Activated CD4-positive, CD25-positive, alpha-beta regulatory T cell (primary cell): ENCODE measurements at places on chromosomes 16 and 17.

DNA sequence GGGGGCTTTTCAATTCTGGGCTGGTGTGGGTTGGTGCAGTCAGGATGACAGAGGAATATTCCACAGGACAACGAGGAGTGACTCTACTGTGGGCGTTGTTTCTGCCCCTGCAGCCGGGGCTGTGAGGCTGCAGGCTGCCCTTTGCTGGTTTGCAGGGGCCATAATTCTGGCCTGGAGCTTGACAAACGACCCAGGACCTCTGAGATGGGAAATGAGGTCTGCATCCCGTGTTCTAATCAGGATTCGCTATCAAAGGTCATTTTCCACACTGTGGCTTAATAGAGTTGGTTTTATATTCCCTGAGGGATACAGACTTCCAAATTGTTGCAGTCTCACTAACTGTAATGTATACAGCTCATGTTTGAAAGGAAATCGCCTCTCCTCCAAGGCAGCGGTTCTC, 180.9 kb downstream of the RPTOR start:
- no peak for DNase-seq

- DNase-seq: no peak
Observed at GRCh38 chr17:75633486-75634375, 497 bp downstream of the SMIM5 start.

GRCh38 chr16:69626256-69626655, 60.5 kb downstream of the NFAT5 start:
- DNase-seq: no peak

GRCh38 chr16:74252329-74252728, 44.3 kb upstream of the PSMD7 start:
- DNase-seq: no peak

DNA sequence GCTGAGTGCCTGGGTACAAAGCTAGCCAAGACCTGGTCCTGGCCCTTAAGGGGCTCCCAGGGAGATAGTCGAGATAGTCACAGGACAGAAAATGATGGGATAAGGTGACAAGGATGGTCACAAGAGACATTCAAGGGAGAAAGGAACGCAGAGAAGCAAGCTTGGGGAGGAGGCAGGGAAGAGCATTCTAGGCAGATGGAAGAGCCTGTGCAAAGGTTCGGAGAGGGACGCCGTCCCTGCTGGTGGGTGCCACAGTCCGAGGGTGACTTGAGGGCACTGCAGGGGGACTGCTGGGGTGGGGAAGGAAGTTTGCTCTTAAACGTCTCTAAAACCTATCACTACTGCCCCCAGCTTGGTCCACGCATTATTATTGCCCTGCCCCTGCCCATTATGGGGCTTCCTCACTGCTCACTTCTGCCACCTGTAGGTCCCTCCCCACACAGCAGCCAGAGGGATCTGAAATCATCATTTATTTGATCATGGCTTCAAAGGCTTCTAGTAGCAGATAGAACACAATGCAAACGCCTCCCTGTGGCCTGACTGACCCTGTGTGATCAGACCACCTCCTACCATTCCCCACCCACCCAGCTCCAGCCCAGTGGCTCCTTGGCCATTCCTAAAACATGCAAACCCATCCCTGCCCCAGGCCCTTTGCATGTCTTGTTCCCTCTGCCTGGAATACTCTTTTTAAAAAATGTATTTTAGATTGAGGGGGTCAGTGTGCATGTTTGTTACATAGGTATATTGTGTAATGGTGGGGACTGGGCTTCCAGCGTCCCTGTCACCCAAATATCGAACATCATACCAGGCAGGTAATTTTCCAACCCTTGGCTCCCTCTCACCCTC, 60.3 kb downstream of the RMI2 start:
- DNase-seq: no peak

GRCh38 chr17:66540131-66540781, 237.8 kb downstream of the PRKCA start:
- no peak for DNase-seq

GRCh38 chr17:75764417-75764710, 628 bp downstream of the GALK1 start:
- DNase-seq: peak; percentile 16

GRCh38 chr16:88454523-88454947, 1.5 kb downstream of the ZFPM1 start:
- no peak for DNase-seq

DNA sequence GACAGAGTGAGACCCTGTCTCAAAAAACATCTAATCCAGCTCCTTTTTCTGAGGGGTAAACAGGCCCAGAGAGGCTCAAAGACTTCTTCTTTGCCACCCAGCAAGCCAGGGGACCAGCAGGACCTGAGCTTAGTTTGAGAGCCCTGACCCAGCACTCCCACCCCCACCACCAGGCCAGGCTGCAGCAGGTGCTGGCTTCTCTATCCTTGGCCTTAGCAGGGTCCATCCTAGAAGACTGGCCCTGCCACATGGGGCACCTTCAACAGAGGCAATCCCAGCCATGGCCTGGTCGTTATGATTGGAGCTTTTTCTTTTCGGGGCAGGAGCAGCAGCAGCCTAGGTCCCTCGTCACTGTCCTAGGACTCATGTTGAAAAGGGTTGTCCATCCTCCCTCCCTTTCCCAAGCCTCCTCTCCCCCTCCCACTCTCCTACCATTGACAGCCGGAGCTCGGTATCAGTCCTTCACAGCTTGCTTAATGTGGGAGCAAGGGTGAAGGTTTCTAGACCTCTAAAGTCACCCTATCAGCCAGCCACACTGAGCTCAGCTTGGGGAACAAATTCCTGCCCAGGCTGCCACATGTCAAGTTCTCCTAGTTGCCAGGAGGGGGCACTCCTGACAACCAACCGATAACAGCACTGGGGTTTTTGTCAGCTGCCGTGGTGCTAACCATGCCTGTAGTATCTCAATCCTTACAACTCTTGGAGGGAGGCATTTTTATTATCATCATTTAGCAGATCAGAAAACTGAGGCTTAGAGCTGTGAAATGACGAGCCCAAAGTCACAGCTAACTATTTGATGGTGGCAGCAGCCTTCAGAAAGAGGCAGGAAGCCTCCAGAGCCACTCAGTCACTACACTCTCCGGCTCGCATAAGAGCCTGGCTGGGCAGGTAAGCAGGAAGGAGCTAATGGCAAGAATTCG, 11.2 kb downstream of the MRPL27 start:
- DNase-seq: peak; percentile 10

GRCh38 chr17:59427996-59428395, 96.5 kb downstream of the YPEL2 start:
- DNase-seq: no peak

DNA sequence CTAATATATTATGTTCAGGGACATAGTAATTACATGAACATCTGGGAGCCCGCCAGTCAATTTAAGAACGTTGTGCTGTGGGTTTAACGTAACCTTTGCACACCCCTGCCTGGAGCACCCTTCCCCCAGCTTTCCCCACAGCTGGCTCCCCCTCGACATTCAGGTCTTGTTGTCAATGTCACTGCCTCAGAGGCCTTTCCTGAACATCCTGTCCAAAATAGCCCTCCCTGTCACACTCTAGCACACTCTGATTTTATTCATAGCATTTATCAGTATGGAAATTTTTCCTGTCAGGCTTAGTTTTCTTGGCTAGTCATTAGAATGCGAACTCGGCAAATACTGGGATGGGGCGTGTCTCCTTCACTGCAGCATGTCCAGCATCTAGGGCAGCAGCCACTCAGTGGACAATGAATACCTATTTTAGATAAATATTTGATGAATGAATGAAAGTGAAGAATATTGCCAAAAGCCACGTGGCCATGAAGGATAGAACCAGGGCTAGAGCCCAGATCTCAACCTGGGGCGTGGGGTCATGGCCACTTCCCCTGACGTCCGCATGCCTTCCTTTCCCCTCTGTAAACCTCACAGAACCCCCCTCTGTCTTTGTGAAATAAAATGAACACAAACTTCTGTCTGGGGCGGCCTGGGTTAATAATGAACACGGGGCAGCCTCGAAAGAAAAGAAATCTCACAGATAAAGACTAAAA, 10.5 kb downstream of the PIK3R6 start:
- DNase-seq: no peak

DNA sequence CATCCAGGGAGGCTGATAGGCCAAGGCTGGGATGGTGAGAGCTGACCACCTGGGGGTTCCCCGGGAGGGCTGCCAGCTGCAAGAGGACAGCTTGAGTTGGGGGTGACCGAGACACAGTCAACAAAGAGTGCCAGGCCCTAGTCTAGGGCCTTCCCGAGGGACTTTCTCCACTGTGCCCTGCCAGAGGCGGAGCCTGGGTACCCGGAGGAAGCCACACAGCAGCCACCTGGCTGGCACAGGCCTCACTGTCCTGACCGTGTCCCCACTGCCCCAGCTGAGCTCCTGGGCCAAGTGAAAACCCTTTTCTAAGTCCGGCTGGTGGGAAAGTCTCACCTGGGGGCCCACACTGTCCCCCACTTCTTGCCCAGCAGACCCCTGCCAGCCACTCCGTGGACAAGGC, 71.9 kb upstream of the GSE1 start:
- DNase-seq: no peak

DNA sequence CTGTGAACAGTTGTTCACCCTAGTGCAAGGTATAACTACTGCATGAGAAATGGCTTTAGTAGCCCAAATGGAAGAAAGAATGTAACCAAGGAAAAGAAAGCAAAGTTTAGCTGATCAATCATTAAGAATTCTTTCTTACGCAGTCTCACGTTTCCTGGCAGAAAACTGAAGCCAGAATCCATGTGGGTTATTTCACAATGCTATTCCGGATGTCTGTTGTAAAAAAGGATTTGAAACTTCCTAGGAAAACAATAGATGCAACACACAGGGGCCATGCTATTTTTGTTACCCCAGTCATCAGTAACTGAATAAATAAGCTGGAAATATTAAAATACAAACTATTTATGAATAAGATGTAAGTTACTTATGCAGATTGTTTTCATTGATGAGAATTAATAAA, 802.5 kb downstream of the CDH8 start:
- no peak for DNase-seq

DNA sequence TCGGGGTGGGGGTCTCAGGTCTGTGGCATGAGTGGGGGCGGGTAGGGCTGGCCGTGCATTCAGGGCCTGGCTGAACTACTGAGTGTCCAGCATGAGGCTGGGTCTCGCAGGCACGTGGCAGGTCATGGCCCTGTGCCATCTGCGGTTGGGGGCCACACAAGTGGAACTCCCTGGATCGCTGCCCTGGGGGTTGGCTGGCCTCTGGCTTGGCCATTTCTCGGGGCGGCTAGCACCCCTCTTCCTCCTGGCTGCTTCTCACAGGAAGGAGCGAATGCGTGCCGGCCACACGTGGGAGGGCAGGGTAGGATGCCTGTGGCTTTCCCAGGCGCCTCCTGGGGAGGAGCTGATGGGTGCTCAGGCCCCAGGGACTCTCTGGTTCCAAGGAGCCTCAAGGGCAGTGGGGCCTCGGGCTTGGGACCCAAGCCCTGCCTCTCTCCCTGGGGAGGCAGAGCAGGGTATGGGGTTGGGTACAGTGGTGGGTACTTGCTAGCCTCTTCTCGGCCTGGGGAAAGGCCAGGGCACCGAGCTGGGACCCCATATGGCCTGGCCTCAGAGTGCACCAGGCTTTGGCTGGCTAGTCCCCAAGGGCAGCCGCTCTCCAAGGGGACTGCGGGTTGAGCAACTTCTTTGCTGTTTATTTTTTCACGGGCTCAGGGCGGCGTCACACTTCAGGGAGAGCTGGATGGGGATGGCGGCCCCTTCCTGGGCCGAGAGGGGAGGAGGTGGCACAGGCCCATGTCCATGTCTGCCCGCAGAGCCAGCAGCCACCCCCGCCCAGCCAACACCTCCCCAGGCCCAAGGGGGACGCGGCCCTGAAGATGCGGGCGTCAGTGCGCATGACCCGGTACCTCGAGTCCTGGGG, 37.5 kb downstream of the ADCY7 start:
- no peak for DNase-seq

DNA sequence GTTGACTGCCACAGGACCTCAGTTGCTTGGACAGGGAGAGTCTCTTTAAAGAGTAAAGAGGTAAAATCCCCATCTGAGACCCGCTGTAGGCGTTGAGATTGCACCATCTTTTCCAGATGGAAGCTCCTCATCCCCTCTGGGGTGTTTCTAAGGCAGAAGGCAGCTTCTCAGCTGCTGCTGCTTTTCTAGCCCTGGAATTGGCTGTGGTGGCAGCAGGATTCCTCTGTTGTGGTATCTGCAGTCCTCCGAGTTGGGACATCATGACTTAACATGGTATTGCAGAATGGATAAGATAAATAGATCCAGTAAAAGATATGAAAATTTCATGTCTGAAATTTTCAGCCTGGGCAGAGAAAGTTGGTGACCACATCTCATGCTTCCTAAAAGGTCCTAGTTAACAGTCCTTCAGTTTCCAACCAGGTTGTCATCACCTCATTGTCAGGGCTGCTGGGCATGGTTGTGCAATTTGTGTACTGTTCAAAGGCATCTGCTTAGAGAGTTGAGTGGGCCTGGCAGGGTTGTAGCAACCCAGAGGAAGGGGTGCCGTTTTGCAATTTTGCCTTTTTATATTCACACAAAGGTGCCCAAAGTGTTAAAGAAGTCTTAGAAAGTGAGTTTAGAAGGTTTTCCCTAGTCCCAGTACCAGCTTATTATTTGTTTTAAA, 150.4 kb downstream of the SPECC1 start:
- no peak for DNase-seq

GRCh38 chr16:67613808-67614207, 31.1 kb upstream of the CARMIL2 start:
- DNase-seq: no peak

GRCh38 chr17:236641-237405, 55.4 kb upstream of the DOC2B start:
- no peak for DNase-seq

GRCh38 chr17:61614219-61614618, 23.2 kb upstream of the NACA2 start:
- DNase-seq: no peak

DNA sequence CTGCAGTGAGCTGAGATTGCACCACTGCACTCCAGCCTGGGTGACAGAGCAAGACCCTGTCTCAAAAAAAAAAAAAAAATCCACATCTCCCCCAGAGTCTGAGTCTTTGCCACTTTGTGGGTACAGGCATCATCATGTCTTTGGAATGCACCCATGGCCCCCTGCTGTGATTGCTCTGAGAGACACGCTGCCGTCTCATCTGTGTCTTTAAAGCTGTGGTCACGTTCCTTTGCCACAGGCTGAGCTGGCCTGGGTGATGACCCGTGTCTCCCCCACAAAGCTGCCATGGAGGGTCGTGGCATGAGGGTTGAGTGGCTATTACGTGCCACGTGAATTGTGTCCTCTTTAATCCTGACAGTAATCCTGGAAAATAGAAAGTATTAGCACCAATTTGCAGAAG, 20.2 kb downstream of the CRISPLD2 start:
- DNase-seq: no peak

GRCh38 chr17:70276906-70277305, 107.6 kb downstream of the KCNJ2 start:
- no peak for DNase-seq

GRCh38 chr16:24217461-24217860, 38.7 kb upstream of the CACNG3 start:
- no peak for DNase-seq
